Colonic mucosa (tissue), 4 donors: ENCODE measurements at places on chromosomes 2 and 18. TPM values are rescaled to one million over a fixed set of nuclear protein-coding genes. Genes with fewer than 3 reads are reported as not detected.

Gene HOXD1
- 8.3 TPM for total RNA-seq

GRCh38 chr2:157809212-157809611, 66.9 kb downstream of the ACVR1 start:
- H3K27me3 ChIP-seq, result no peaks in the 10 kb centered on the region
- H3K4me1 ChIP-seq, result no peaks in the 10 kb centered on the region
- H3K27ac ChIP-seq, result no peak overlapping the region
- no peak overlapping the region for H3K4me3 ChIP-seq
- no peaks in the 10 kb centered on the region for H3K36me3 ChIP-seq

Gene COLEC12
- 1.9 TPM for total RNA-seq

- no peak overlapping the region for H3K4me3 ChIP-seq
- H3K4me1 ChIP-seq, result no peaks in the 10 kb centered on the region
- no peaks in the 10 kb centered on the region for H3K36me3 ChIP-seq
- DNase-seq, result no peak
These were observed 223.6 kb downstream of the C1D start for GRCh38 chr2:67839242-67839641.

Gene ERICH2
- total RNA-seq, result not detected

DNA sequence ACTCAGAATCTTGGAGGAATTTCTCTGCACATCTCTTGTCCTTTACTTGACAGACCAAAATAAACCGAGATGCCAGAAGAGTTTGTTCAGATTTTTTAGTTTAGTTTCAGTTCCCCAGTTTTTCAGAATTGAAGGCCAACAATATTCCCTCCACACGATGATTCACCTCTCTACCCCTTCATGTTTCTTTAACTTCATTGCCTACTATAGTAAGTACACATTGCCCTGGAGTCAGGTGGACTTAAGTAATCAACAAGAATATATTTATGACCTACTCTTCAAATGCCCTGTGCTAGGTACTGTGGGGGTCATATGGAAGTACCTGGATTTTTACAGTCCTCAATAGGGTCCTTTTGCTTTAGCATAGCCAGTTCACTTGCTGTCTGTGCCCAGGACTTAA, 79.6 kb upstream of the CTLA4 start:
- H3K27ac ChIP-seq, result no peak overlapping the region
- H3K36me3 ChIP-seq, result no peaks in the 10 kb centered on the region
- H3K4me1 ChIP-seq, result no peaks in the 10 kb centered on the region
- DNase-seq, result no peak

GRCh38 chr2:192534072-192534471, 339.3 kb upstream of the TMEFF2 start:
- H3K4me1 ChIP-seq, result no peaks in the 10 kb centered on the region
- no peak overlapping the region for H3K27ac ChIP-seq
- H3K4me3 ChIP-seq, result no peak overlapping the region

DNA sequence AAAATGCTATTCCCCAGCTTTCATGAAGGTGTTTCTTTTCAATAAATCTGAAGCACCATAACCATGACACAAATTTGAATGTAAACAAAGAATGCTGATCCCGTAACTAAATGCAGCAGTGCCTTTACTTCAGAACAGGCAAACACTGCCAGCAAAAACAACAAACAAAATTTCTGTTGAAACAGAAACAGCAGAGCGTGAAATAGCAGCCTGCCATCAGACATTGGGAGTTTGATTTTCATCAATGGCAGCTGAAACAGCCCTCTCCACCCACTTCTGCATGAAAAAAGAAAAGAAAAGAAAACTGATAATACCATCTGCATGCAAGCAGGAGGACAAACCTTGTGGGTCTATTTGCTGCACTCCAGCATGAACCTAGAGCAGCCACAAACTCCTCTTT, 128.3 kb downstream of the CDH2 start:
- H3K27ac ChIP-seq, result no peak overlapping the region
- H3K36me3 ChIP-seq, result no peaks in the 10 kb centered on the region
- no peak overlapping the region for H3K4me3 ChIP-seq
- no peak for DNase-seq
- H3K27me3 ChIP-seq, result no peaks in the 10 kb centered on the region

DNA sequence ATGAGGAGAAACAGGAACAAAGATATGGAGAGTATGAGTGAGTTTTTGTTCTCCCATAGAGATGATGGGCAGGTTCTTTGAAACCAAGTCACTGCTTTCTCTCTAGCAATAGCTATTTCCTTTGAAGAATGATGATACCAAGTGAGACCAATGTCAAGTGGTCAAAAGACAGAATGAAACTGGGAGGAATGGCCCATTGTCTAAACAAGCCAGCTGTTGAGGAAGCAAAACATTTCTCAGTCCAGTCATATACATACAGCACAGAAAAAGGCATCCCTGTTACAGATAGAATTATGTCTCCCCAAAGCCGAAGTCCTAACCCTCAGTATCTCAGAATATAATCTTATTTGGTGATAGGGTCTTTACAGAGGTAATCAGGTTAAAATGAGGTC, 66.1 kb upstream of the EPC2 start:
- H3K27me3 ChIP-seq, result no peaks in the 10 kb centered on the region
- no peaks in the 10 kb centered on the region for H3K4me1 ChIP-seq
- no peak overlapping the region for H3K4me3 ChIP-seq
- no peak for DNase-seq
- no peak overlapping the region for H3K27ac ChIP-seq
- H3K36me3 ChIP-seq, result no peaks in the 10 kb centered on the region

DNA sequence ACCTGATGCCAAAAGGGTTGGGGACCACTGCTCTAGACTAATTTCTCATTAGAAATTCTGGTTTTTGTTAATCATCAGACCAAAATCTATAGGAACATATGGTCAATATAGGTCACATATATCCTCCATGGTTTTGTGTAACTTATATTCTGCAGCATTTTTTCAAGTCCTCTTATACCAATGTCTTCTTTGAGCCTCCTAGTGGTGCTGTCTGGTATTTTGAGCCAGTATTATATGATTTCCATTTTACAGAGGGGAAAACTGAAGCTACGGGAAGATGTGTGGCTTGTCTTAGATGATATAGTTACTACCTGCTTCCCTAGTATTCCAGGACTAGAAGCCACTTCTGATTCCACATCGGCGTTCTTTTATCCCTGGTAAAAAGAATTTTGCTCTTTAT, 13.8 kb downstream of the MAPK4 start:
- H3K4me3 ChIP-seq, result no peak overlapping the region
- DNase-seq, result no peak
- no peaks in the 10 kb centered on the region for H3K27me3 ChIP-seq
- no peaks in the 10 kb centered on the region for H3K36me3 ChIP-seq
- H3K27ac ChIP-seq, result no peak overlapping the region

DNA sequence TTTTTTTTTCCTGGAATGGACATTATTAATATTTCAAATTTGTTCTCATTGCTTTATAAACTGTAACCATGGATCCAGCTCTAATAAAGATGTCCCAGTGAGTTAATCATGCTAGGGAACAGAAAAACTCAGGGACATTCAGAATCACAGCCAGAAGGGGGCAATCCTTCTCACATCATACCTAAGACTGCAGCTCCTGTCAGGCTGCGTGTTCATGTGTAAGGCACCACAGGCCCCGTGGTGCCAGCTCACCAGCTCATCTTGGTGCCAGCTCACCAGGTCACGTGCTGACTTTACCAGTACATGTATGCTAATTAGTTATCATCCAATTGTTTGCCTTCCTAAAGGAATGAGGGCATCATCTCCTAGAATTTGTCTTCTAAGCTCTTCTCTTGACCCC, 84.7 kb upstream of the NEDD4L start:
- H3K36me3 ChIP-seq, result no peaks in the 10 kb centered on the region
- H3K27ac ChIP-seq, result no peak overlapping the region
- no peaks in the 10 kb centered on the region for H3K27me3 ChIP-seq
- H3K4me1 ChIP-seq, result peaks cover 4% of the 10 kb centered on the region
- no peak overlapping the region for H3K4me3 ChIP-seq

GRCh38 chr2:201696151-201696659, 2.2 kb downstream of the MPP4 start:
- H3K36me3 ChIP-seq, result no peaks in the 10 kb centered on the region
- no peaks in the 10 kb centered on the region for H3K4me1 ChIP-seq
- no peak for DNase-seq
- no peak overlapping the region for H3K27ac ChIP-seq

Gene TUBA3E
- total RNA-seq, result not detected

Gene ALPG
- total RNA-seq, result 3.3 TPM
